NCI-H1930 (cell line): ENCODE measurements at places on chromosomes 5 and 9.

GRCh38 chr5:73952872-73953271, 326.9 kb downstream of the ARHGEF28 start:
- no peak for DNase-seq

DNA sequence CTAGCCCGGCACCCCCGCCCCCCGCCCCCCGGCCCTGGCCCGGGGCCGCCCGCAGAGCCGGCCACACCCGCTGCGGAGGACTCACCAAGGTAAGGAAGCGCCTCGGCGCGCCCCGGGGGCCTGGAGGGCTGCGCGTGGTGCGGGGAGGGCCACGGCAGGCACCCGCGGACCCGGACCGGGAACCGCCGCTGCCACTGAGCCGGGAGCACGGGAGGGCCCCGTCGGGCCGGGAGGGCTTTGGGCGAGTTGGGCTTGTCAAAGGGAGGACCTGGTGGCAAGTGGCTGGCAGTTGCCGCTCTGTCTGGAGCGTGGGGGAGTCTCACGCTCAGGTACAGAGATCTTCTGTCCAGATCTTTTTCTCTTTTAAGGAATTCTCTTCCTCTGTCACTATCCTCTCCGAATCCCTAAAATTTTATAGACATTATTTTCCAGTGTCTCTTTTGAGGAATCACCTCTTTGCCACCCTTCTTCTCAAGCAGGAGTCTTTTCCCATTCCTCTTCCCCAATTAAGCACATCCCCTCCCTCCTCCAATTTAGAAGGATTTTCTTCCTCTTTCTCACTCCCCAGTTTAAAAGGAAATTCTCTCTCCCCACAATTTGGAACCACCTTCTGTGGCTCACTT, 11.3 kb upstream of the LHX2 start:
- DNase-seq, result no peak

- no peak for DNase-seq
Observed at GRCh38 chr5:66963559-66963971, 233.0 kb downstream of the CD180 start.

DNA sequence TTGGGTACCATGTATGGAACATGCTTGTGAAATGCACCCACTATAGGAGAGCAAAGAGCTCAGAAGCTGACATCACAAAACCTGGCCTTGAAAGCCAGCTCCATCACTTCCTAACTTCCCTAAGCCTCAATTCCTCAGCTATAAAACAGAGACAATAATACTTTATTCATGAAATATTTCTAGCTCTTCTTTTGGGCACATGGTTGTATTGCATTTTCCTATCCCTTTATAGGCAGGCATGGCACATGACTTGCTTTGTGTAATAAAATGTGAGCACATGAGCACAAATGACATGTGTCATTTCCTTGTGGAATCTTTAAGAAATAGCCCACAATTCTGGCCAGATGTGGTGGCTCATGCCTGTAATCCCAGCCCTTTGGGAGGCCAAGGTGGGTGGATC, 18.5 kb downstream of the ZNF366 start:
- no peak for DNase-seq

DNA sequence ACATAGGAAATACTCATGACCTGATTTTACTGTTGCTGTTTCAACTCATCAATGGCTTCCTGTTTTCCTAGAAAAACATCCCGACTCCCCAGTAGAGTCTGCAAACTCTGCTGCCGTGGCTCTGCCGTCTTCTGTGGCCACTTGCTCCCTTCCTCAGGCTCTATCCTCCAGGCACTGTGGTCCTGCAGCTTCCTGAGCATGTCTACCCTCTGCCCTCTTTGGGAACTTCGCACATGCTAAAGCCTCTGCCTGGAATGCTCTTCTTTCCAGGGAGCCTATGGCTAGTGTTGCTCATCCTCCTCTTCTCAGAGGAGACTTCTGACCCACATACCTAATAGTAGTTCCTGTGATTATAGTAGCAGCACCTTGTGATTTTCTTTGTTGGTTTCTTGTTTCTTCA, 256.9 kb downstream of the MAN2A1 start:
- no peak for DNase-seq

DNA sequence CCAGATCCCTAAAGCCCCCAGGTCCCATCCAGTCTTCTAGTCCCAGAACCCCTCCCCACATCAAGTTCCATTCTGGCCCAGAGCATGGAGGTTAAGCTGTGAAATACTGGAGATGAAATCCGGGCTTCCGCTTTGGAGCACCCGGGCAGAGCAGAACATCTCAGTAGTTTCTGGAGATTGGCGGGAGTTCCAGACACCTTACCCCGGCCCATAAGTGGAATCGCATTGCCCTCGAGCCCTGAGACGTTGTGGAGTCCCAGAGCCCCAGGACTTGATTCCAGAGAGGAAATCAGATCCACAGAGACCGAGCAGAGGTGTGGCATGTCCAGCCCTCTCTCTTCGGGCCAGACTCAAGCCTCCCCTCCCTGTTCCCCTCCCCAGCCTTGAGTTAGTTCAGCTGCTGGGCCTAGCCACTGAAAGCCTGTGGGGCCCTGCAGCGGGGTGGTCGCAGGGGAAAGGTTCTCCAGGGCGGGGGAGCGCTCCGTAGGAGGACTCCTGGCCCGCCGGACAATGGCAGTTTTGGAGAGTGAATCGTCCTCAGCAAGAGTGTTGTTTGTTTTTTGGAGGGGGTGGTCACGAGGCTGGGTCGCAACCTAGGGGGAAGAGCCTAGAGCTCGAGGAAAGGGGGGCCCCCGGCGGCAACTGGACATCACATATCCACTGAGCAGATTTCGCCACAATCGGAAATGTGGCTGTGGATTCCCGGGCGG, 1.0 kb upstream of the PAX5 start:
- no peak for DNase-seq

DNA sequence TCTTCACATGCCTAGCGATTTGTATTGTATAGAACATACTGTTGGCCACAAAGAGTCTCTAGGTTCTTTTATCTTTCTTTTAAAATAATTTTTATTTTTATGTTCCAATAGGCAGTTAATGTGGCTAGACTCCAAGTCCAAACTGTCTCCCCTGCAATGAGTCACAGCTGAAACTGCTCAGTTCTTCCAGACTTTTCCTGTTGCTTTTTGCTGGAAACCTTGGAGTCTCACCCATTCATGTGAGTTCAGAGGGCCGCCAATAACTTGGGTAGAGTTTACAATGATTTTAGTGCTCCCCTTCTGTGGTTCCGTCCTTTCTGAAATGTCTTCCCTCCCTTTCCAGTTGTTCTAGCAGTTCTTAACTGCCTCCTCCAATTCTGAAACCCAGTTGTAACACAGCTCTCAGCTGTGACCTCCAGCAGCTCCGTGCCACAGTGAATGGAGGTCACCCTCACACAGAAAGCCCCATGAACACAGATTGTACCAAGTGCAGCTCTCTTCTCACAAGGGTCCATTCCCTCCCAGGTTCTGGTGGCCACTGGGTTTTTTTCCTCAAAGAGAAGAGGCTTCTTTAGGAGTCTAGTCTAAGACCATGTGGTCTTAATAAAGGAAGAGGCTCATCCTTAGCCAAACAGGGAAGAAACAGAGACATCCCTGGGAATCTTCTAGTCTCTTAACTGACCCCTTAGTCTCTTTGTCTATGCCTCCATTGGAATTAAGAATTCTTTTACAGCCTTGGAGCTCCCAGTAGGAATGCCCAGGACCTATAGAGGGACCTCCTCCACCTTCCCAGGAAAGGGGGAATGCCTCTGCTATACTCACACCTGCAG, 198.5 kb downstream of the SPOCK1 start:
- no peak for DNase-seq
